ENCODE measurements at places on chromosomes 2 and 18. TPM values are rescaled to one million over a fixed set of nuclear protein-coding genes. Genes with fewer than 3 reads are reported as not detected.

- H3K27me3 ChIP-seq, result no peaks in the 10 kb centered on the region
- no peaks in the 10 kb centered on the region for H3K36me3 ChIP-seq
- no peak for DNase-seq
- H3K4me1 ChIP-seq, result no peaks in the 10 kb centered on the region
Observed at GRCh38 chr2:17733599-17733998, 20.0 kb downstream of the SMC6 start.

- H3K4me3 ChIP-seq, result no peak overlapping the region
- no peaks in the 10 kb centered on the region for H3K36me3 ChIP-seq
- no peak for DNase-seq
Observed at GRCh38 chr2:38406597-38407110, 29.6 kb upstream of the ATL2 start.

- H3K36me3 ChIP-seq, result no peaks in the 10 kb centered on the region
- no peak overlapping the region for H3K27ac ChIP-seq
- no peak overlapping the region for H3K4me3 ChIP-seq
- DNase-seq, result no peak
- no peaks in the 10 kb centered on the region for H3K4me1 ChIP-seq
Observed at GRCh38 chr2:65320042-65320725, 92.6 kb downstream of the ACTR2 start.

DNA sequence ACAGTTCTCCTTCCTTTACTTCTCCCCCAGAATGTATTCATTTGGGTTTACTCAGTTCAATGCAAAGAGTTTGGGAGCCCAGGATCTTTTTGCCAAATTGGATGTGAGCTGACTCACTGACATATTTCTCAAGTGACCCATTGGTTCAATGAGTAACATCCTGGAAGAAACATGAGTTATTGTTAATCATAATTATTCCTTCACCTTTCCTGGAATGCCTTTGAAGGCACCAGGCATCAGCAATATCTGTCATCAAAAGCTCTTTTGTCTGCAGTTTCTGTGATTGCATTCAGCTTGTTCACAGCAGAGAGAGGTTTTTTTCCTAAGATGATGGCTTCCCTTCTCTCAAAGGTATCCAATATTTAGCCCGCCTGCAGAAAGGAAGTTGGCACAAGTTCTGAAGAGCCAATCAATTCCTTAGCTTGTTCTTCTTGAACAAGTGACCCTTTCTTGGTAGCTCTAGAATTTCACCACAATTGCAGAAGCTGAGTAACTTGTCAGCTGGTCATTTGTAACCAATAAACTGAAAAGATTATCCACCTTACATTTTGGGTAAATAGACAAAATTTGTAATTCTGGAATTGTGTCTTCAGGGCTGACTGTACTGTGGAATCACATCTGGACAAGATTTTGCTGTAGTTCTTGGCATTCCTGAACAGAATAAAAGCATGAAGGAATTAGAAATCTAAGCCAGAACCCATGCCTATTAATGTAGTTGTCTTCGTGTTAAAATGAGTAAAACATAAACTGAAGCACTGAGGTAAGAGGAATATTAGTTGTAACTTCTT lies 72.2 kb upstream of the TMEM17 start:
- no peak overlapping the region for H3K4me3 ChIP-seq
- peaks cover 42% of the 10 kb centered on the region for H3K4me1 ChIP-seq
- H3K27ac ChIP-seq, result no peak overlapping the region
- H3K27me3 ChIP-seq, result no peaks in the 10 kb centered on the region

- H3K4me1 ChIP-seq, result peaks cover 19% of the 10 kb centered on the region
- H3K27ac ChIP-seq, result no peak overlapping the region
- H3K27me3 ChIP-seq, result no peaks in the 10 kb centered on the region
- H3K4me3 ChIP-seq, result no peak overlapping the region
- no peaks in the 10 kb centered on the region for H3K36me3 ChIP-seq
Observed at GRCh38 chr2:130349174-130349573, 6.5 kb downstream of the IMP4 start.

FZD7 gene
- 2.9 TPM for total RNA-seq

DSC2 gene
- 9.3 TPM for total RNA-seq
